ENCODE measurements at places on chromosomes 13 and 19. TPM values are rescaled to one million over a fixed set of nuclear protein-coding genes. Genes with fewer than 3 reads are reported as not detected.

The TUBB4A gene
- not detected for total RNA-seq

The SYNE4 gene
- 9.4 TPM for total RNA-seq

The GADD45GIP1 gene
- 22.9 TPM for total RNA-seq

The TMPRSS9 gene
- not detected for total RNA-seq

The FKBP8 gene
- total RNA-seq = 228 TPM

The URAD gene
- total RNA-seq = not detected

The BCAM gene
- 36.0 TPM for total RNA-seq

The DIRAS1 gene
- total RNA-seq = under 0.01 TPM

The CYP2B6 gene
- under 0.01 TPM for total RNA-seq

The GPR32 gene
- not detected for total RNA-seq

The CAPNS1 gene
- 205 TPM for total RNA-seq

The PSG11 gene
- total RNA-seq = not detected

The COL5A3 gene
- total RNA-seq = 1.2 TPM

The TEX101 gene
- not detected for total RNA-seq

The CEACAM4 gene
- total RNA-seq = not detected
